DMS79 treated with DMSO at 0.1 percent for 48 hours (cell line): ENCODE measurements at places on chromosomes 1 and 21.

GRCh38 chr1:31415658-31416057 lies 2.6 kb downstream of the SERINC2 start:
- DNase-seq: no peak

GRCh38 chr1:70204600-70204999 lies 779 bp downstream of the LRRC40 start:
- DNase-seq: no peak

DNA sequence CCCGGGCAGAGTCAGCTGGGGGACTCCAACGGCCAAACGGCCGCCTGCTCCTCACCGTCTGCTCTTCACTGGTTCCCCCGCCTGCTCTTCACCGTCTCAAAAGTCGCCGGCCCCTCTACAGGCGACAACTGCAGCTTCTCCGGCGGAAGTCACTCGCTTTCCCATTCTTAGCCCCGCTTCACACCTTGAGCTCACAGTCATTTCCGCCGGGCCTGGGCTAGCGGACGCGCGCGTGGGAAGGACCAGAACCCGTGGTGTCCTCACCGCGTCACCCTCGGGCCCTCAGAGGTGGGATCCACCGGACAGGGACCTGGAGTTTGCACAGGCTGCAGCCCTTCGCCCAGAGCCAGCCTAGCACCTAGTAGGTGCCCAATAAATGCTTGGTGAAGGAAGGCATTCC lies 27.9 kb upstream of the HJV start:
- DNase-seq: no peak

GRCh38 chr1:15243275-15244043 lies 3.6 kb upstream of the FHAD1 start:
- peak; percentile 74 for DNase-seq

DNA sequence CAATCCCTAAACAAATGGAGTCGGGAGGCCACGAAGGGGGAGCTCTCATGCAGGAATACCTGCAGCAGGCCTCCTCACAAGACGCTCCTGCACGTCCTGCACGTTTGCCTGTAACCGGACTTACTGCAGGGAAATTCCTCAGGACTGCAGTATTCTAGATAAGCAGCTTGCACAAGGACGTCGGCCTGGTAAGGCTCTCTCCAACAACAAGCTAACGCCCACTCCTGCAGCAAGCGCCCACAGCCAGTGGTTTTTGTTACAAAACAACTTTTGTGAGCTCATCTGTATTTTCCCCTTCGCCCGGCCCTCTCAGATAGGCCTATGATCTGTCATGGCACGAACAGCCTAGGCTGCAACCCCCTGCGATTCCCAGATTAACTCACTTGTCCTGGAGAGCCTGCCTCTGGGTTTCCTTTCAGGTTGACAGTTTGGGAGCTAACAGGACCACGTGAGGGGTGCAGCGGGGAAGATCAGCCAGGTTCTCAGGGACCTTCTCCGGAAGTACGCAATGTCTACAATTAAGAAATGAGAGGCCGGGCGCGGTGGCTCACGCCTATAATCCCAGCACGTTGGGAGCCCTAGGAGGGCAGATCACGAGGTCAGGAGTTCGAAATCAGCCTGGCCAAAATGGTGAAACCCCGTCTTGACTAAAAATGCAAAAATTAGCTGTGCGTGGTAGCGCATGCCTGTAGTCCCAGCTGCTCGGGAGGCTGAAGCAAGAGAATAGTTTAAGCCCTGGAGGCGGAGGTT lies 921 bp upstream of the MIB2 start:
- peak; percentile 39 for DNase-seq

DNA sequence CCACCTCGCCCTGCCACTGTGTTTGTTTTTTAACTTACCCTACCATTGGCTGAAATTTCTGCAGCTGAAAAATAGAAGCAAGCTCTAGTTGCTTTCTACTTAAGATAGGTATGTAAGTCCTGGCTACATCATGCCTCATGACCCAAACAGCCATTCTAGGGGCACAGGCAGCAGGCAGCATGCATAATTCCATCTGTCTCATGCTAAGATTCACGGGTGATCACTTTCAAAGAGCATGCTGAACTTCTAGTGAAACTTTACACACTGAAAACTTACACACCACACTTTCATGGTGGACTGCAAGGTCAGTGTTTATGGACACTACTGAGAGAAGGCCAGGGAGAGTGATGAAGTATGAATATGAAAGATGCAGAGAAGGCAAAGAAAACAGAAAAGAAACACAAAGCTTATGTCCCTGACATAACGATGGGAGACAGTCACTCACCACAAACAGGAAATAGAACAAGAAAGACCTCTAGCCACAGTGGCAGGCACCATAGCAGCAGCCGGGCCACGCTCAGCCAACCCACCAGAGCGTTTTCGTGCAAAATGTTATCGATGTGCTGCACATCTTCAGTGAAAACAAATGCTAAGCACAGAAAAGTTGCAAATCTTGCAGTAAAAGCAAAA lies 102.3 kb upstream of the TIAM1 start:
- no peak for DNase-seq

- no peak for DNase-seq
Observed at GRCh38 chr1:208213786-208214185, 30.4 kb downstream of the PLXNA2 start.

DNA sequence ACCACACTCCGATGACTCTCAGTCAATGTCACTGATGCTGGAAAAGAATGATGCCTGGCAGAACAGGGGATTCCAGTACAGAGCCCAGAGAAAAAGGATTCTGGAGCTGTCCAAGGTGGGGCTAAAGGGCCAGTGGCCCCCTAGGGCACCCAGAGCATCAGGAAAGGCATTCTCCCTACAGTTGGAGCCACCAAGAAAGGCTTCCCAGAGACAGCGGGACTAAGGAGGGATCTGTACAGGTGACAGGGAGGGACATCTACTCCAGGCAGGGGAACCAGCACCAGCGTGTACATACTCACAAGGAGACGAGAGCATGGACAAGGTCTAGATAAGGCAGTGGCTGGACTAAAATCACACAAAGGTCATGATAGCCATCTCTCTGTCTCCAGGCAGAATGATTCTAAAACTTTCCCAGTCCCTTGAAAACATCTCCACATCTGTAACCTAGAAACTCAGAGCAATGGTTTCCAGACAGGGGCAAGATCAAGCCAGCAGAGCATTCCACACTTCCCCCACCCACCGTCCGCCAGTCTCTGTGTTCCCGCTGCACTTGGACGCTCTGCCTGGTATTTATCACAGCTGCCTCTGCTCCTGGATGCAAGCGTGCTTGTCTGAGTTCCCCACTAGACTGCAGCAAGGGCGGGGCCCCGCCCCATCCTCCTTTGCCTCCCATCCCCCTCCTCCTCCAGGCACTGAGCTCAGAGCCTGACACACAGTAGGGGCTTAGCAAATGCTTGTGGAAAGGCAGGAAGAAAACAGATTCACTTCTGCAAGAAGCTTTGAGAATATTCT lies 111.6 kb upstream of the ZC3H12A start:
- no peak for DNase-seq

- DNase-seq: peak; percentile 64
Observed at GRCh38 chr1:211579440-211580302, 710 bp upstream of the SLC30A1 start.

DNA sequence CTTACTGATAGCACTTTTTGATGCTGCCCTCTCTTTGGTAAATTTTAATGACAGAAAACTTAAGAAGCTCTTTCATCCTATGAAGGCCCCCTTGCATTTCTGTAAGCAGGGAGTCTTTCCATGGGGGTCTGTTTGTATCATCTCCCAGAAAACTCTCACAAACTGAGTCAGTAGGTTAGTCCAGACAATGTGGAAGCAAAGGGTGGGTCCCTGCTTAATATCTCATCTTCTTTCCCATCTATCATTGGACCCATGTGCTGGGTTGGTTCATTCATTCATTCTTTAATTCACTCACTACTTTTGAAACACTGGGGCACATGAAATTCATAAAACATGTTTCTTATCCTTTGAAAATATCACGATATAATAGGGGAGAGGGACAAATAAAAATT lies 164.3 kb downstream of the NTMT2 start:
- DNase-seq: no peak

DNA sequence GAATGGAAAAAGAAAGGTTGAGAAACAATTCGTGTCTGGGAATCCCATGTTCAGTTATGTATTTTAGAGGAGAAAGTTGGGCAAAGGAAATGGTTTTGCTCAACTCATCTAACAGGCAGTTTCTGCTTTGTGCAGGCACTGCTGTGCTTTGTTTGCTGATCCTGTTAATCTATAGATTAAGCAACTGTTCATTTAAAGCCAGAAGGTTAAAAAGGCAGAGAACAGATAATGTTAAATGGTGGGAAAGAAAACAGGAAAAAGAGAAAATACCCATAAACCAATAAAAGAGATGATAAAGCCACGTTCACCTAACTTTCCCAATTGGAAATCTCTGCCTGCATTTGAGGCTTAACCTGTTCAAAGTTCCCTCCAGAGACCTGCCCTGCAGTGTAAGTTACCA lies 70.0 kb downstream of the APP start:
- DNase-seq: no peak

GRCh38 chr1:93977598-93977945 lies 68.3 kb upstream of the GCLM start:
- DNase-seq: no peak

GRCh38 chr1:153616144-153616916 lies at the start of gene S100A14:
S100A14 (minus strand) TSS chr1:153616325; CDS start chr1:153615858, 467 bp downstream.
- DNase-seq: peak; percentile 39

GRCh38 chr1:245715970-245716369 lies 561.2 kb downstream of the KIF26B start:
- DNase-seq: no peak
